ENCODE measurements at places on chromosomes 5 and 9. TPM values are rescaled to one million over a fixed set of nuclear protein-coding genes. Genes with fewer than 3 reads are reported as not detected.

The ADAMTSL2 gene
- polyA plus RNA-seq, result 4.0 TPM

The BNC2 gene
- polyA plus RNA-seq, result 5.3 TPM

The ARID3C gene
- polyA plus RNA-seq, result 0.18 TPM

The ACTBL2 gene
- not detected for polyA plus RNA-seq

The PCDH12 gene
- polyA plus RNA-seq, result 16.9 TPM

The LRRC19 gene
- 0.13 TPM for polyA plus RNA-seq

The SGCD gene
- polyA plus RNA-seq, result 82.7 TPM

All from hindlimb muscle (tissue), 1 donor.